Midbrain (tissue), 1 donor: ENCODE measurements at places on chromosomes 2 and 18.

DNA sequence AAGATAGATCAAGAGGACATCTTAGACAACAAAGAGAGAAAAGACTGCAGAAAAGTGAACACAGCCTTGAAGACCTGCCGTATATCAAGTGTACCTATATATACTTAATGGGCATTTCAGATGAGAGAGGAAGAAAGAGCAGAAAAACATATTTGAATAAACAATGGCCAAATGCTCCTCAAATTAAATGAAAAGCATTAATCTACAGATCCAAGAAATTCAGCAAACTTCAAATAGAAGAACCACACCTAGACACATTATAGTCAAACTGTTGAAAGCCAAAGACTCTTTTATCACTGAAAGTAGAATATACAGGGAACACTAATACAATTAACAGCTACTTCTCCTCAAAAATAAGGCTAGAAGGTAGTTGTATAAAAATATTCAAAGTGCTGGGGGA is 18.7 kb upstream of the TTL start:
- DNase-seq, result no peak

- no peak for DNase-seq
Measured at GRCh38 chr2:119333360-119333759, 33.3 kb downstream of the C2orf76 start.

DNA sequence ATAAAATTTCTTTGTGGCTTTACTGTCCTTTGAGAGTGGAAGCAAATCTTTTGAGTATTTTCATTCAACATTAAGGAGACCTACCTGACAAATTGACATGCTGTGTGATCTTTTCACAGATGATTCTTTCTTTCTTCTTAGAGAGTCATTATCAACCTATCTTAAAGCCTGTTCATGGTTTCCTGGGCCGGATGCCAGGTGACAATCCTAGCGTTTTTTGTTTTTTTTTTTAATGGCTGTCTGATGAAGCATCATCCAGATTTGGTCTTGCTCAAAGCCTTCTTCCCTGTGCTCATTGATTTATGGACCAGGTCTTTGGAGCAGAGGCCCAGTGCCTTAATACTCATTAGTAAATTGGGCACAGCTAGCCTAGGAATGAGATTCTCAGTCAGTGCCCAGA is 9.8 kb upstream of the MGAT5 start:
- no peak for DNase-seq

- DNase-seq, result no peak
Measured at GRCh38 chr2:73917696-73918207, 8.9 kb upstream of the DGUOK start.

- DNase-seq, result no peak
Measured at GRCh38 chr18:41969881-41970280, 14.8 kb downstream of the PIK3C3 start.

DNA sequence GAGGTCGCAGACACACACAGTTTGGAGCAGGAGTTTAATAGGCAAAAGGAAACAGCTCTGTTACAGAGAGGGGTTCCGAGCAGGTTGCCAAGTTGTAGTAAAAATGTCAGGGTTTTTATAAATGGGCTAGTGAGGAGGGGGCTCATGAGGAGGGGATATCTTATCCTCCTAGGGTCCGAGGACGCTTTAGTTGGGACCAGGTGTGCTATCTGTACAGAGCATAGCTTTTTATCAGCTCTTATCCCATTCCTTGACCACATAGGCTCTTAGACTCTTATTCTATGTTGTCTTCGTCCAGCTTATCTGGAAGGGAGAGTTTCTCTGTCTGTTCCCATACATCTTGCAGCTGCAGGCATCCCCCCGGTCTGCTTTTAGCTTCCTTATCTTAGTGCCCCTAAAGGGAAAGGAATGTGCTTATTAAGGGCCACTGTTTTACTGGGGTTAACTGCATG is 44.7 kb downstream of the PDK1 start:
- DNase-seq, result no peak

GRCh38 chr2:224219781-224220180 is 180.7 kb upstream of the SERPINE2 start:
- no peak for DNase-seq

GRCh38 chr2:189751080-189751658 is 11.4 kb downstream of the OSGEPL1 start:
- DNase-seq, result peak; percentile 14

- DNase-seq, result no peak
Measured at GRCh38 chr2:7774481-7774880, 857.3 kb downstream of the RNF144A start.

DNA sequence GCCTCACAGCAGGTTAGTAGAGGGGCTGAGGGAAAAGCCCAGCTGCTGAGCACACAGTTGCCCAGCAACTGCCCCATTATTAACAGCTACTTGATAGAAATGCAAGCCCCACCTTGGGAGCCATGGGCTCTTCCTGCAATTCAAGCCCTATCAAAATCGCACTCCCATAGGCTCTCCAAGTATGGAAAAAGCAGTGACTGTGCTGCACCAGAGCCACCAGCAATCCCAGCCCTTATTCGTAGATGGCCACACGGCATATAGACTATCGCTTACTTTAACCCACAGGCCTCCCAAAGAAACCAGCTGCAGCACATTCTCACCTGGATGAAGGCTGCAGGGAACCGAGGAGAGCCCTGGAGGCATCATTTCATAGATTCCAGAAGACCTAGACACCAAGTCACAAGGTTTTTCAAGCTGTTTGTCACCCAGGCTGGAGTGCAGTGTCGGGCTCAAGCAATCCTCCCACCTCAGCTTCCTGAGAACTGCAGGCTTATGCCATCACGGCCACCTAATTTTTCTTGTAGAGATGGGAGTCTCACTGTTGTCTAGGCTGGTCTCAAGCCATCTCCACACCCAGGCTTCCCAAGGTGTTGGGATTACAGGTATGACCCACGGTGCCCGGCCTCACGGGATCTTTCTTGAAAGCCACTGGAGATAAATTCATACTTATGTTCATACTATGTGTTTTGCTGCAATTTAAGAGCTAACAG is 11.3 kb downstream of the NCL start:
- DNase-seq, result no peak

- no peak for DNase-seq
Measured at GRCh38 chr2:21047141-21048009, 3.5 kb upstream of the APOB start.

DNA sequence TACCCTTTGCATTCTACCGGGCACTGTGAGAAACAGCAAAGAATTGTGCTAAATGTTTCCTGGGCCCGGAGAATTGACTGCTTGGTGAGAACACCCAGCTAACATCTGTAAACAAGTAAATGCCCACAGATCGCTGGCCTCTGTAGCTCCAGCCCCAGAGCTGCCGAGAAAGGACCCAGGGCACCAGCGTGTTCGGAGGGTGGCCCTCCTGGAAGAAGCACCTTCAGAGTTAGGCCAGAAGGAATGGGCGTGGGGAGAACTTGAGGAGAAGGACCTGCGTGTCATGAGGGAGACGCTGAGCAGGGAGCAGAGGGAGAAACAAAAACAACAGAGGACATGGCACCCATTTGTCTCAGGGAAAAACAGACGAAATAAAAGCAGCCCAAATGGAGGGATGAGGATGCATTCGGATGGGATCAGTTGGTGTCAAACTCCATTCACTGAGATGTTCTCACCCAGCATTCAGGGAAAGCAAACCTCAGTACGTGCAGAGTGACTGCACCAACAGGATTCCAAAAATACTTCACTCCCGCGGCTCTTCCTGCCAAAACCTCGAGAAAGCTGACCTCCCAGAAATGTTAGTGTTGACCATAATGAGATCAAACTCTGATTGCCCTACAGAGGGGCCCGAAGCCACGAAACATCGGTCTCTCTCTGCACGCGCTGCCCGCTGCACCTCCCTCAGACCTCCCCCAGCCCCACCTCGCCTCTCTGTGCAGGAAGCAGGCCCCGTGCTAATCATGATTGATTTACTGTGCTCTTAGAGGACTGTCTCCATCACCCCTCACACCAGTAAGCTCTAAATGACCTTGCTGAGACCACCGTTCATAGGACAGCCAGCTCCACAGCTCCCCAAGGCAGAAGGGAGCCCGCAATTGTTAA is 376.3 kb upstream of the SALL3 start:
- DNase-seq, result no peak

- no peak for DNase-seq
Measured at GRCh38 chr2:175811971-175812370, 190.1 kb downstream of the LNPK start.

GRCh38 chr2:168699844-168700417 is 102.5 kb upstream of the NOSTRIN start:
- peak; percentile 39 for DNase-seq

DNA sequence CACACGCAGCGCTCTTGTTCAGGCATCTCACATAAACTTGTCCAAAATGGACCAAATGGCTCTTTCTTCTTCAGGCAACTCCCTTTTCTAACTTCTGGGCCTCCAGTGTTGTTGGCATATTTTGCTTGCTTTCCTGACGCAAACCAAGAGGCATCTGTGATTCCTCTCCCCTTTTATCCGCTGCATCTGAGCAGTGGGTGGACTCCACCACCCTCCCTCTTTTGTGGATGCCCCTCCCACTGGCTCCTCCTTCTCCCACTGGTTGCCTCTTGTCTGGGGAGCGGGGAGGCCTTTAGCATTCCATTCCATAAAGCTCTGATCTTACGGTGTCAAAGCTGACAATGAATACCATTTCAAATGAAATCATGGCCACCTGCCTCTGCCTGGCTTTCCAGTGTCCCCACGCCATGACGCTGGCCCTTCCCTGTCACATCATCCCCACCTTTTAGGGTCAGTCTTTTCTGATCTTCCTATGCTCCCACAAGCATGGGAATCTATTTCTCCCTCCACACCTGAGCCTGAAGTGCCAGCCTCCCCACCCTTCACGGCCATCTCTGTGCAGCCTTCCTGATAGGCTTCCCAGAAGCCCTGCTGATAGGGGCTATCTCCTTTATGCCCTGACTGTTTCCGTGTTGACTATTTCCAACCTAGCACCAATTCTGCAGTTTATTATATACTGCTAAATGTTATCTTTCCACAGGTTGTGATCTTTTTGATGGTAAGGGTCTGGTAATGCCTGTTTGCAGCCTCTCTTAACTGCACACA is 51.5 kb downstream of the RPL37A start:
- no peak for DNase-seq

GRCh38 chr2:67471681-67472080 is 74.5 kb downstream of the ETAA1 start:
- DNase-seq, result no peak

GRCh38 chr2:37711831-37712230 is 40.4 kb upstream of the CDC42EP3 start:
- DNase-seq, result no peak

DNA sequence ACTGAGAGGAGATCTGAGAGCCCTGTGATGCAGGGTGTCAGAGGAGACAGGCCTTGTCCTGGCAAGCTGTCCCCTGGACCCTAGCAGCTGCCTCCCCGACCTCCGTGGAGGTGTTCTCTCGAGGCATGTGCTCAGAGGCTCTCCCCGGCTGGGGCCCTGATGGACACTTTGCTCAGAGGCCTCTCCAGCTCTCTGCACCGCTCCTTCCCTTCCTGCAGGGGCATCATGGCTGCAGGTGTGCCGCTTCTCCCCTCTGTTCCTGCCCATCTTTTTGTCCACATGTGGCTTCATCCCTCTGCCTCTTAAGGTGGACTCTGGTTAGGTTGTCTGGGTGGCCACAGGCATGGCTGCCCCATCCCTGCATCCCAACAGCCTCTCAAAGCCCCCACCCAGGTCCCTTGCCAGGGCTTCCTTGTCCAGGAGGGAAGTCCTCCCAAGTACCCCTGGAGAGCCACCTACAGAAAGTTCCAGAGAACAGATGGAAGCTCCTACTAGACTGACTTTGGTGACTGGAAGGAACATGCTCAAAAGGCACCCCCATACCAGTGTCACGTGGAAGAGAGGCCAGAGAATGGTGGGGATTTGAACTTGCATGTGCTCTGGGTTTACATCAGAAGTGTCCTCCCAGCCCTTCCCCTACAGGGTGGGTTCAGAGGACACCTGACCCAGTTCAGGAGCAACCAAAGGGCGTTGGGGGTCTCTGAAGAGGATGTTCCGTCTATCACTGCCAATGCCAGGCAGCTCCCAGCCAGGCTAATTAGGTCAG is 120.4 kb downstream of the KLHL29 start:
- no peak for DNase-seq

- no peak for DNase-seq
Measured at GRCh38 chr2:105739426-105739825, 5.3 kb upstream of the NCK2 start.

DNA sequence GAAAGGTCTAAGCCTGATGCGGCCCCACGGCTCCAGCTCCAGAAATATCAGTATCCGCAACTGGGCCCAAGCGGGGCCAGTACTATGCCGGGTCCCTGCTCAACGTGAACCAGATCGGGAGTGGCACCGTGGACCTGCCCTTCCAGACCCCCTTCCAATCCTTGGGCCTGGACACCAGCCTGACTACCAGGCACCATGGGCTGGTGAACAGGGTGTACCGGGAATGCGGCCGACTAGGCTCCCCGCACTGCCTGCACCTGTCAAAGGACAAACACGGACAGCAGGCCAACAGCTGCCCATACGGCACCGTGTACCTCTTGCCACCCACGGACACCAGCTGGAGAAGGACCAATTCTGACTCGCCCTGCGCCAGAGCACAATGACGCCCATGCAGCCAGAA is 1196.9 kb upstream of the CHAC2 start:
- no peak for DNase-seq

- DNase-seq, result no peak
Measured at GRCh38 chr2:232884549-232885263, 14.6 kb downstream of the SNORC start.

DNA sequence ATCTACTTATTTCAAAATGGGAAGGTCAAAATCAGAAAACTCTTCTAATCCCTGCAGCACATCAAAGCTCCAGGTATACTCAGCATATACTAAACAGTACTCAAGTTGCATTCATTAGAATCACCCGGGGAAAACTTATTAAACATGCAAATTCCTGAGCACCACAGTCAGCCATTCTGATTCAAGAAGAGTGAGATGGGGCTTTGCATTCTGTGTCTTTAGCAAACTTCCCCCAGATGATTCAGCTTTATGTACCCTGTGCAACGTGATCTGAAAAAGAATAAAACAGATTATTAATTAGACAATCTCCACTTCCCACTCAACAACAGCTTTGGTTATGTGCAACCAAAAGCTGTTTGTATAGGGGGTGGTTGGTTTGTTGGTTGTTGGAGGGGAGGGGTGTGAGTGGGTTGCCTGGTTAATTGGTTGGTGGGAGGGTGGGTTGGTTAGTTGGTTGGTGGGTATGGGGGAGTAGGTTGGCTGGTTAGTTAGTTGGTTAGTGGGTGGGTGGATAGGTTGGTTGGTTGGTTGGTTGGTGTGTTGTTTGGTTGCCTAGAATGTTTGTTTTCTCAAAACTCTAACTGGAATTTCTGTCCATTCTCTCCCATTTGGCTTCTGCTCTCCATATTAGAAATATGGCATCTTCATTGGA is 112.5 kb upstream of the AGAP1 start:
- no peak for DNase-seq

DNA sequence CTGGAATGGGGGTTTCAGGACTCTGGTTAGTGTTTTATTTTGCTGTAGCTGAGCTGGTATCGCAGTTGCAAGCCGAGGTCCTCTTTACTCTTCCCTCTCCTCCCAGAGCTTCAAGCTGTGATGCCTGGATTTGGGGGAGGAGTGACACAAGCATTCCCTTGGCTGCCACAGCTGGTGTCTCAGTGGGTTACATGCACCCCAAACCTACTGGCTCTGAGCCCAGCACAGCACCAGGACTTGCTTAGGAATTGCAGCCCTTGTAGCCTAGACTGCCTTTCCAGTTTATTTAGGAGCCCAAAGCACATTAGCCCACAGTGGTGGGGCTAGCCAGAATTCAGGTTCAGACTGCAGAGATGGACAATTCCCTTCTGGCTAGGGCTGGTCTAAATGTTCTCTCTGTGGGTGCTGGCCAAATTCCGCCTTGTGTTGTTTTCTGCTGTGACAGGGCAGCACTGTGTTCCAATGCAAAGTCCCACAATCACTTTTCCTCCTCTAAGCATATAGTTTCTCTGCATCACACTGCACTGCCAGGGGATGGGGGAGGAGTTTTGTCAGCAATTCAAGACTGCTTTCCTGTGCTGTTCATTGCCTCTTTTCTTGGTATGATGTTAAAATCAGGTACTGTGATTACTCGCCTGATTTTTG is 122.8 kb downstream of the SLC4A10 start:
- no peak for DNase-seq
